ENCODE measurements at places on chromosomes 5 and 9.
A peak's percentile ranks its signal among the peaks of the same experiment; 100 is the strongest.

DNA sequence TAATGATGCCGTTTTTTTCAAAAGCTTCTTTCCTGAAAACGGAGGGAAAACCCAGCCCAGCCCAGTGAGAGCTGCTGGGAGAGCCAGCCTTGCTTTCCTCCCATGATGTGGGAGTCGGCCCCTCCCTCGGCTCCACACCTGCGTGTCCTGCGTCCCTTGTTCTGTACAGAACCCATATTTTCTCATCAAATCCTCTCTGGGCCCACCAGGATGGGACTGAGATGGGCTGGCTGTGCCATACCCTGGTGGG, 8.9 kb downstream of the FLT4 start:
- no peak for DNase-seq

DNA sequence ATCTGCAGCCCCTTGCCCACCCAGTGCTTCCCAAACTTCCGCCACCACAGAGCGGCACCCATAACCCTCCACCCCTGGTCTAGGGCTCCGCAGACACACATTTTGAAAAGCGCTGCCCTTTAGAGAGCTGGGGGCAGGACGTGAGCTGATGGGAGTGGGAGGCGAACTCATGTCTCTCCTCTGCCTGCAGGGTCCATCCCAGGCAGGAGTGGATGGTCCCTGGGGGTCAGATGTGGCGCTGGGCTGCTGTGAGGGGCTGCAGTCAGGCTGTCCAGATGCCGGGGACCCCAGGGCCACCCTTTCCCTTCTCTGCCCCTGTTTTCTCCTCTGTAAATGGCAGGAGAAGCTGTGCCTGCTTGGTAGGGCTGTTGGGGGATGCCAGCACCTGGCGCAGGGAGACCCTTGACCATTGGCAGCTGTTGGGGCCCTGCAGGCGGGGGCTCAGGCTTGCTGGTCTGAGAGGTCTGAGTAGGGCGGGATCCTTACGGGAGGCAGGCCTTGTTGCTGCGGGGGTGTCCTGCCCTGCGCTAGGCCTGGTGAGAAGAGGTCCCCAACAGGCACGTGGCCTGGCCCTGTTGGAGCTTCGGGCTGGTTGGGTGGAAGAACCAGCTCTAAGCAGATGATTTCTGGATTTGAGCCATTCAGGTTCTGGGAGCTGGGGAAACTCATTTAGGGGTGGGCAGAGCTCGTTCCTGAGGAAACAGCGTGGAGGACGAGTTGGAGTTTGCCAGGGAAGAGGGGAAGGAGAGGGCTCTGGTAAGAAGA, 10.3 kb upstream of the RNU6ATAC start:
- DNase-seq = no peak

GRCh38 chr9:82549174-82549821, 513.6 kb downstream of the RASEF start:
- DNase-seq = no peak

- DNase-seq = no peak
These were observed 8.8 kb downstream of the CCDC187 start for GRCh38 chr9:136295055-136295454.

- DNase-seq = peak; percentile 27
These were observed at the start of gene ZNF454 for GRCh38 chr5:178940569-178941360. Gene ZNF454, plus strand, starts transcription at chr5:178941198. Its CDS starts 1,594 bp downstream, at chr5:178942792.

GRCh38 chr5:39118638-39119037, 44.4 kb upstream of the RICTOR start:
- DNase-seq = no peak

DNA sequence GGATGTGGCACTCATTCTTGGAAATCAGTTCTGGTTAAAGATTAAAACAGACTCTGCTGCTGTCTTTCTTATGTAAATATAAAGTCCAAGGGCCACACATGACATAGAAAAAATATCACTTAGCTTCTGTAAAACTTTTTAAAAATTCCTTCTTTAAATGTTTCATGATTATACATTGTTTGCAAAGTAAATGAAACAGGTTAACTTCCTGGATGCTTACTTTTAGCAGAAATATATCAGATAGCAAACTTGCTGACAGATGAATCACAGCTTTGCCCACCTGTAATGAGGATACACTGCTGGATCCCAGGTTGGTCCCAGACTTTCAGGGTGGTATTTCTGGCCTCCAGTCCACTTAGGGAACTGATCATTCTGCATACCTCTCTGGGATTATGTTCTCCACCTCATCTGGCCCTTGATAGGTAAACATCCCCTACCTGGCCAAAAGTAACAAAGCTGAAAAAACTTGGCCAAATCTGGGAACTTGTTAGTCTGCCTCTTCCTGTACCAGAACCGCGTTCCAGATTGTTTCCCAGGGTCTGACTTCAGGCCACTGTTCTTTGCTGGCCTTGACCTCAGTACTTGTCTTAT, 340.5 kb downstream of the ADGRV1 start:
- DNase-seq = no peak

DNA sequence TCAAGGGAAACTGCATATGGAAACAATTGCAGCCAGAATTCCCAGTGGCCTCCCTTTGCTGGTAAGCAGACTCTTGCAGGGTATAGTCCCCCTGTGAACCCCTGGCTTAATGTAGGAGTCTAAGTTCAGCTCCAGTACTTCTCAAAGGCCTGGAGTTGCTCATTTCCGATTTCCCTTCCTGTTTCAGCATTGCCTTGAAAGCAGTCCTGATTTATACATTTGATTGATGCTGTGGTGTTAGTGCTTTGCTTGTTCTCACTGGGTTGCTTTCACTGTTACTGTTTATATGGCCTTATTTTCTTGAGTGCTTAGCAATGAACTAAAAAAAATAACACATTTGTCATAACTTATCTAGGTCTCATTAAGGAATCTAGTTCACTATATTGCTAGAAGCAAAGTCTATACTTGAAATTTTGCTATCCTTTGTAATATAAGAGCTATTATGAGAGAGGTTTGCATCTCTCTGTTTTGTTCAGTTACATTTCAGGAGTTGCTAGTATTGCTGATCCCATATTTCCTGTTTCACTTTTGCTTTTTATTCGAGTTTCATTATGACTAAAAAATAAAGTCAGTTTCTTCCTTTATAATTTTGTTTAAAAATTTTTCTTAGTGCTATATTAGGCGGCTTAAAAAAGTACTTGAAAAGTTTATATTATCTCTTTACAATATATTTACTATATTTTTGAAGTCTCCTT, 122.4 kb upstream of the NMUR2 start:
- no peak for DNase-seq

GRCh38 chr9:82597241-82598203, 465.4 kb downstream of the RASEF start:
- DNase-seq = no peak

DNA sequence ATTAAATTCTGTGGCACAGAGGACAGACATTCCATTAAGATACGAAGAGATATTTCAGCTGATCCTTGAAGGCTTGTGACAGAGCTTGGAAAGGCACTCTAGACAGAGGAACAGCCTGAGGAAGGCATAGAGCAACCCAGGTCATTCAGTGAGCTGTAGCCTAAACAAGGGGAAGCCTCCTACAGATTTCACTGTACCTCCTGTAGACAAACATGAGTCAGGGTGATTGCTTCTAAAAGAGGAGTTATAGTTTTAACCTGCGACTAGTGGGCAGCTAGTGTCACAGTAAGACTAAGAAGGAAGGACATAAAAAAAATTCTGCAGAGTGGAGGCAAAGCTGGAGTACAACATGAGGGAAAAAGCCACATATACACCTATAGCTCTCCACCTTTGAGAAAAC, 43.5 kb upstream of the ANKDD1B start:
- peak; percentile 7 for DNase-seq

- DNase-seq = peak; percentile 3
These were observed 434.7 kb downstream of the DTWD2 start for GRCh38 chr5:118553662-118554061.

- DNase-seq = no peak
These were observed 24.2 kb downstream of the NMRK1 start for GRCh38 chr9:75063556-75064305.

DNA sequence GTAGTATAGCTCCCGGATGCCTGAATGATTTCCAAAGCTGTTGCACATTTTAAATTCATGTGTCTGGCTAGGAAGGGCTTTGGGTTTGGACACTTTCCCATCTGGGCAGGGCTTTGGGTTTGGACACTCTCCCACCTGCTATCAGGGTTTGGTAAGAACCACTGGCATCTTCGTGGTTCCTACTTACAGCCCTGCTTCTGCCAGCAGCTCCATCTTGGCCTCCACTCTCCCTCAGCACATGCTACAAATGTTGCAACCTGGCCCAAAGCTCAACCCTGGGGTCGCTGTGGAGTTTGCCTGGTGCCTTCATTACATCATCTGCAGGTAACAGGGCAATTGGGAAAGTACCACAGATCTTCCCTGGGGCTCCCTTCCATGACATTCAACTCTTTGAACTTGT, 3.5 kb downstream of the TMCO6 start:
- no peak for DNase-seq

- no peak for DNase-seq
These were observed 3.2 kb upstream of the ACOT12 start for GRCh38 chr5:81397176-81397575.

DNA sequence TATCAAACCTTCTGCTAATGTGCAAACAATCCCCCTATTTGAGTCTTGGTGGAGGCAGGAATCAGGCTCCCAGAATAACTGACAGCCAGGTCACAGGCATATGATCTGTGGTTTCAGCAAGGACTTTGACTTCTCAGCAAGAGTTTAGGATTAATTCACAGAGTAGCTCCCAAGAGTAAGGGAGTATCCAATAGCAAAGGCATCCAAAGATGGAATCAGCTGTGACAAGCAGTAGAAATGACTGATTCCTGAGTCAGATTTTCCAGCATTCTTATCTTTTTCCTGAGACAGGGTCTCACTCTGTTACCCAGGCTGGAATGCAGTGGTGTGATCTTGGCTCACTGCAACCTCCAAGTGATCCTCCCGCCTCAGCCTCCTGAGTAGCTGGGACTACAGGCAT, 108.3 kb downstream of the EPB41L4A start:
- peak; percentile 76 for DNase-seq

DNA sequence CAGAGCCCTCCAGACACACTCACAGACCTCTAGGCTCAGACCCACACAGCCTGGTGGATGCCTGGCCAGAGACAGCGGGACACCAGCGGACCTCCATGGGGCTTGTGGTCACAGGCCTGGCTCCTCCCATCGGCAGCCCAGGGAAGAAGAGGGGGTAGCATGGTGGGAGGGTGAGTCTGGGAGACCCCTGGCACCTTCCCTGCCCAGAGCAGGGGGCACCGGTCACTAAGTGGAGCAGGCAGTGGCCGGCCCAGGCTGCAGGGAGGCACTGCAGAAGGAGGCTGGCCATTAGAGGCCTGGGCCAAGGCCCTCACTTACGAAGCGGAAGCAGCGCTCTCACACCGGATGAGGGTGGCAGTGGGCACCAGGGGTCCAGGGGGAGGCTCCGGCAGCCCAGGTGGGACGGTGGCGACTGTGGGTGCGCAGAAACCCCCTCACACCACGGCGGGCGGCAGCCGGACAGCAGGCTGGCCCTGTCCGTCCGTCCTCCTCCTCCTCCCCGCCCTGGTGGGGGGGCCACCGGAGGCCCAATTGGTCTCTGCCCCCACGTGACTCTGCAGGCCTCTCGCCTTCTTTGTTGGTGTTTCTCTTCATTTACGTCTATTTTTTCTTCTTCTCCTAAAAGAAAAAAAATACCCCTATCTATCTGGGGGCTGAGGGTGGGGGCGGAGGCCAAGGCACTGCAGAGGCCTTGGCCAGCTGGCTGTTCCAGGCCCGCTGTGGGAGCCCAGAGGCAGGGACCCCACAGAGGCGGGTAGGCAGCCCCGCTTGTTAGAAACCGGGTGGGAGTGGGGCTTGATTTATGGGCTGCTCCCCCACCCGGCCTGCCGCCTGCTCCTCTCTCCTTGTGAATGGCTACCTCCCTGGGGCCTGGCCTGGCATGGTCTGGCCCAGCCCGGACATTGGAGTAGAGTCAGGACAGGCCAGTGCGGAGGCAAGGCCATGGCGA, at the start of gene NR5A1:
Gene NR5A1 (minus strand): TSS at position 469 of the 949 bp plus-strand sequence. CDS start 4,004 bp downstream, outside the sequence.
- DNase-seq = no peak

GRCh38 chr9:113646946-113647914, 183.7 kb downstream of the RGS3 start:
- DNase-seq = no peak

- no peak for DNase-seq
These were observed 716 bp downstream of the HARS1 start for GRCh38 chr5:140690376-140690932.

DNA sequence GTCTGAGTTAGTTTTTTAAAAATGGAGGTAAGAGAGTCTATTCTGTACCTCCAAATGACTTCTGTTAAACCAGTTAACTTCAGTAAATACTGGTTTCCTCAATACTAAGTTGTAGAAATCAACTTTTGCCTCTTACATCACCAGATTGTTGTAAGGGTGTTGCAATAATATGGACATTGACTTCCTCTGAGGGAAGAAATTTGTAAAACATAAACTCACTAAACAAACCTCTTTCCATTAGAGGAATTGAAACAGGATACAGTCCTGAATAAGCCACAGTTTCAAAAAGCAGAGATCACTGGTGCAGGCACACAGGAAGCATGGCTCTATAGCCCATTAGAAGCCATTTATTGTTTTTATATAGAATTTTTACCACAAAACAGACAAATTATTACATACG, 32.7 kb upstream of the SLCO6A1 start:
- DNase-seq = peak; percentile 51

DNA sequence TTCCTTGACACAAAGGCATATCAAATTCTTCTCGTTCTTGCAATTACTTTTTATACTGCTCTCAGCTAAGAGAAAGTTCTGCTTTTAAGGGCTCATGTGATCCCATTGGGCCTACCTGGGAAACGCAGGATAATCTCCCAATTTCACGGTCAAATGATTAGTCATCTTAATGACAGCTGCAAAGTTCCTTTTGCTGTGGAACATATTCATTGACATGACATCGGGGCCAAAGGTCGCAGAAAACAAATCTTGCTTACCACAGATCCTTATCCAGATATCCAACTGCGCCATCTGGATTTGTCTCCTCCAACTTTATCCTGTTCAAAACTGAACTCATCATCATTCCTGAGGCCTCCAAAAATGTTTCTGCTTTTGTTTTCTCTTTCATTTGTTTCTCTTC, 1085.6 kb upstream of the WWC1 start:
- no peak for DNase-seq

All from epithelial cell of proximal tubule (primary cell).